ENCODE measurements at places on chromosomes 3 and 15.

GRCh38 chr3:58049143-58049785 is 41.0 kb downstream of the FLNB start:
- DNase-seq = peak; percentile 91

GRCh38 chr3:187735383-187735782 is 9.9 kb downstream of the BCL6 start:
- DNase-seq = no peak

GRCh38 chr3:197003461-197004385 is 25.9 kb downstream of the MELTF start:
- DNase-seq = no peak

DNA sequence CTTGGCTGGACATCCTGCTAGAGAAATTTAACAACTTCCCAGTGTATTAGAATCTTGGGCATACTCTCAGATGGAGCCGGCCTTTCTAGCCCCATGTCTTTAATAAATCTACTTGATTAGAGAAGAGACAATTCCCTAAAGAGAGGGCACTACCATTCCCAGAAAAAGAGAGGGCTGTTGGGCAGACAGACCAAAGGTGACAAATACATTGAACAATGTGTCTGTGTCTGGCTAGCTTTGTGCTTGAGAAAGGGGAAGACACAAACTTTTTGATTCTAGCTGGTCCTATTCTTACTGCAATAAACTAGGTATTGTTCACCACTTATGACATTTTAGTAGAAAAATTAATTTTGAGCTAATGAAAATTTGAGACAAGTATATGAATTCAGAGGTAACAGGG is 57.7 kb downstream of the DUT start:
- DNase-seq = no peak

GRCh38 chr15:57158589-57158988 is 217.7 kb upstream of the CGNL1 start:
- DNase-seq = peak; percentile 44

GRCh38 chr3:9754678-9755077 is 4.9 kb downstream of the OGG1 start:
- DNase-seq = no peak

DNA sequence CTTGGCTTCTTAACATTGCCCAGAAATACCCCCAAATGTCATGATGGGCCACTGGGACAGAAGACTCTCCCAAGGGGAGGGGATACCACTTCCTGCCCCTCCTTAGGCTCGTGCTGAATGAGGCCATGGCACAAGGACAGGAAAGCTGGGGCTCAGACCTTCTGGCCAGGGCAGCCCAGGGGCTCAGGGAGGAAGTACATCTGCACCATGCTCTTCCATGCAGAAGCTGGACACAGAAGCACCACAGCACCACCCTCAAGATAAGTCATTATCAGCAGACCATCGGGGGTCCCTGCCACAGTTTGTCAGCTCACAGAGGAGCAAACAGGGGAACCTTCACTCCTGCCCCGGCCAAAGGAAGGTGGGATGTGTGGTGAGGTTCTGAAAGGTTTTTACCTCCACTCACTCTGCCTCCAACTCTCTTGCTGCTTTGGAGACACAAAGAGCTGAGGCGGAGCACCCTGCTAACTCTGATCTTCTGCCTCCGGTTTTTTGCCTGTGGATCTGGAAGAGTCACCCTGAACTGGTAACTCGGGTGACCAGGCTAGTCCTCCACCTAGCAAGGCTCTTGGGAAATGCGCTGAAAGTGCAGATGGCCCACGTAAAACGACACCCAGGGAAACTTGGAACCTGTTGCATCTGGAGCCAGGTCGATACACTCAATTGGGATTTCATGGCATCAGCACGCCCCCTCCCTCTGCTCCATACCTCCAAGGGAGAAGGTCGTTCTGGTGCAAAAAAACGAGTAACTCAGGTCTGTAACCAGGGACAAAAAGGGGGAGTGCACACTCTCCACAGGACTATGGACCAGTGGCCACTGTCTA is 8.3 kb downstream of the BMF start:
- no peak for DNase-seq

DNA sequence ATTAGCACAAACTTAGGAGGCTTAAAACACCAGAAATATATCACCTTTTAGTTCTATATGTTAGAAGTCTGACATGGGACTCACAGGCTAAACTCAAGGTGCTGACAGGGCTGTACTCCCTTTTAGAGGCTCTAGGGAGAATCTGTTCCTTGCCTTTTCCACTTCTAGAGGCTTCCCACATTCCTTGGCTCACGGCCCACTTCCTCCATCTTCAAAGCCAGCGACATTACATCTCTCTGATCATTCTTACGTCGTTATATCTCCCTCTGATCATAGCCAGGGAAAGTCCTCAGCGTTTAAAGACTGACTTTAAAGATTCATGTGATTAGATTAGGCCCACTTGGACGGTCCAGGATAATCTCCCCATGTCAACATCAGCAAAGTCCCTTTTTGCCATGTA is 166.3 kb downstream of the GREM1 start:
- peak; percentile 75 for DNase-seq

- DNase-seq = peak; percentile 40
These were observed 28.5 kb downstream of the COMMD2 start for GRCh38 chr3:149723781-149724180.

- DNase-seq = peak; percentile 93
These were observed 104.5 kb downstream of the RPLP1 start for GRCh38 chr15:69557020-69557706.

DNA sequence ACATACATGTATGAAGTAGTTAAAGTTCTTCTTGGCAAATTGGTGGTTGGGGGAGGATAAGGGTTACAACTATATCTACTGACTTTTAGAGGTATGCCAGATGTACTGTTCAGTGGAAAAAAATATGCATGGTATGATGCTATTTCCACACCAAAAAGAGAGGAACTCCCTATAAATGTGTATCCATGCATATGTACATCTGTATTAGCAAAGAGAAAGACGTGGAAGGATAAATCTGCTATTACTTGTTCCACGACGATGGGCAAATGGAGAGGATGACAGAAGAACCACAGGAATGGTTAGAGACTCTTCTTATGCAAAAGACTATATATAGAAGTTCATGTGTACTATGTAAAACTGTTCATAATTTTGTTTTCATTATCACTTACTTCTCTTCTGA is 197.6 kb downstream of the RORA start:
- peak; percentile 70 for DNase-seq

DNA sequence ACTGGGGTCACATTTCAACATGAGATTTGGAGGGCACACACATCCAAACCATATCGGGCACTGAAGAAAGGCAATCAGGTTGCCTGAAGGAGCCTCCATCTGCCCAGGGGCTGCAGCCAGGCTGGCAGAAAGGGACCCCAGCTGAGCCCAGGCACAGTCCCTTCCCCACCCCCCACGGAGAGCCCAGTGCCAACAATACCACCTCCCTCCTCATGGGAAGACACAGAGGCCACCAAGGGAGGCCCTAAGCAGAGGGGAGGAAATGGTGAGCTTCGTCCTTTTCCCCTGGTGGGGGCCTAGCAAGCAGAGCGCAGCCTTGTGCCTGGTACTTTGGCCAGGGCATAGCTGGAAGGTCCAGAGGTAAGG is 3.0 kb upstream of the STRA6 start:
- DNase-seq = no peak

DNA sequence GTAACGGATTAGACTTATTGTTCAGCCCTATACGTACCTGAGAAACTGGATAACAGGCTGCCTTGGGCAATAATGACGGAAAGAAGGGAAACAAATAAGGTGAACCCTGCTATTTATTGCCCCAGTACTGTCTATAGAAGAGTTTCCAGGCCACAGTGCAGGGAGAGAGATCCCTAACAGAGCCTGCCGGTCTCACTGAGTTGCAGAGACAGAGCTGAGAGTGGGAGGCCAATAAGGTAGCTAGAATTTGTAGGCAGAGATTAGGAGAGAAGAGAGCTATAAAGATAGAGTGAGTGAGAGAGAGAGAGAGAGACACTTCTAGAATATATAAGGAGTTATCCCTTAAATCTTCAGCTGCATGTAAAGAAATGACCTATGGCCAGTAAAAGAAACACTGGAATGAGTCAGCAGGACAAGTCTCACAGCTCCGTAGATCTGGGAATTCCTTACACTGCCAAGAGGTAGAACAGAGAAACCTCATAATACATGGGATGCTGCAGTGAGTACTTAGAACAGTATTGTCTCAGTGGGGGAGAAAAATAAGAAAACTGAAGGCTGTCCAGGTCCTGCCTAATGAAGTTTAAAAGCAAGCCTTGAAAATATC is 51.8 kb downstream of the ST3GAL6 start:
- peak; percentile 76 for DNase-seq

DNA sequence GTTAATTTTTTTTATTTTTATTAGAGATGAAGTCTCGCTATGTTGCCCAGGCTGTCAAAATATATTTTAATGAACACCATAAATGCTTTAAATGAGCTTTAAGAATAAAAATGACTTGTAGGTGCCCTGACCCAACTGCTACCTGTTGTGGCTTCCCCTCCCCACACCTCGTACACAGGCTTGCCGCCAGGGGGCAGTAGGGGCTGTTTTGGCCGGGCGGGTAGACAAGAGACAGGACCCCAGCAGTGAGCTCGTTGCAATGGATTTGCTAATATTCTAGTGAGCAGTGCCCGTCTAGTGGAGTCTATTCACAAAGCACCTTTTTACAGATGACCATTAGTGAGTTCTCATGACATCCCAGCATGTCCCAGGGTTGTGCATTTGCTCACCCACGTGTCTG is 418.1 kb downstream of the OCA2 start:
- DNase-seq = no peak

DNA sequence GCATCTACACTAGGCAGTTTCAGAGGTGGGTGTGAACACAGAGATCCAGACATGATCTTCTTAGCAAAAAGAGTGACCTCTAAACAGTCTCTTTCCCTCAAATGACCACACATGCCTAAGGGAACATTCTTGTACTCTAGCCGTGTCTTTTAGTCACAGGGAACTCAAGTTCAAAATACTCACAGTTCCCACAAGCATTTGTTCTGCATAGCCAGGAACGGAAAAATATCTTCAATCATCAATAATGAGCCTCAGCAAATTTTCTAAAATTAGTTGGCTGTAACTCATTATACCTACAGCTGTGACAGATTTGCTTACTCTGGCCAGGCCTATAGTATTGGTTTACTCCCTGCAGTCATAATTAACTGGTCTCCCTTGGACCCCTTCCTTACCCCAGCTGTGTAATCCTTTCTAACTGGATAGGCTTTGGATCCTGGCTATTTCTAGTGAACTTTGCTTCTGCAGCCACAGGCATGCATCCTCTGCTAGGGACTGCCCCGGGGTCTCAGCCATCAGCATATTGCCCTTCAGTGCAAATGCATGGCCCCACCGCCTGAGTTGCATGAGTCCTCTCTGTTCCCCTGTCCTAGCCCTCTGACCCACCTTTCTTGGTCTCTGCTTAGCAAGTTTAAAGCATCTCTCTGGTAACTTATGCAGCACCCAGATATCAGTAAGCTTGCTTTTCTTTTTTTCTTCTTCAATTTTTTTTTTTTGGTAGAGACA is 56.0 kb upstream of the HACD2 start:
- DNase-seq = no peak

DNA sequence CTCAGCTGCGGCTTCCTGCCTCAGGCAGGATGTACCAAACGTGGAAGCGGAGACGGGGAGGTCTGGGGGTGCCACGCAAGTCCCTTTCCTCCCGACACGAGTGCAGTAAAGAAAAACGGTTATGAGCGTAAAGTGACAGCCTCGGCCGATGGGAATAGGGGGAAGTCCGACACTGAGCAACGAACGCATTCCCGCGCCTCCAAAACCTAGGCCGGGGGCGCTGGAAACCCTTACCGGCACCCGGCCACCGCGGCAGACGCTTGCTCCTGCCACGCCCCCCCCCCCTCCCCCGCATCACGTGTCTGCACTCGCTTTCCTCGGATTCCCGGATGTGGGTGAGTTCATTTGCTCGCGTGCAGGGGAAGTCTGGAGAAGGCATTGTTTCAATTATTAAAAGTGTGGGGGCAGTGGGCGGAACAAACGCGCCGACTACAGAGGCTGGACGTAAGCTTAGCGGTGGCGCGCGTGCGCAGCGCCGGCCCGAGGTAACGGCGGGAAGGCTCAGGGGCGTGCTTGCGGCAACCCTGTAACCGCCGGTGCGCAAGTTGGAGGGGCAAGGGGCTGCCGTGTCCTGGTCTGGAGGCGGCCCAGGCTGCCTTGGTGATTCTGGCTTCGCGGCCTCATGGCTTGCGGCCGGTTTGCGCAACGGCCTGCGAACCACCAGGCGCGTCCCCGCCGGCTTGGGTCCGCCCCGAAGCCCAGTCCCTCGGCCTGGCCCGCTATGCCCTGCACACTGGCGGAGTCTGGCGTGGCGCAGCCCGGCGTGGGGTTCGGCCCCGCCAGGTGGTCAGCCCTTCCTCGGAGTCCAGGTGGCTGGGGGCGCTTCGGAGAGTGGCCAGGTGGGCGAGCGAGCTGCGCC is at the start of the genes ANAPC13 and CEP63:
TSS of gene ANAPC13 (minus strand) at position 268 of the 859 bp plus-strand sequence. CDS start 3,081 bp downstream, outside the sequence.
TSS of gene CEP63 (plus strand) at position 340 of the 859 bp plus-strand sequence. CDS start 9,264 bp downstream, outside the sequence.
- DNase-seq = peak; percentile 100

DNA sequence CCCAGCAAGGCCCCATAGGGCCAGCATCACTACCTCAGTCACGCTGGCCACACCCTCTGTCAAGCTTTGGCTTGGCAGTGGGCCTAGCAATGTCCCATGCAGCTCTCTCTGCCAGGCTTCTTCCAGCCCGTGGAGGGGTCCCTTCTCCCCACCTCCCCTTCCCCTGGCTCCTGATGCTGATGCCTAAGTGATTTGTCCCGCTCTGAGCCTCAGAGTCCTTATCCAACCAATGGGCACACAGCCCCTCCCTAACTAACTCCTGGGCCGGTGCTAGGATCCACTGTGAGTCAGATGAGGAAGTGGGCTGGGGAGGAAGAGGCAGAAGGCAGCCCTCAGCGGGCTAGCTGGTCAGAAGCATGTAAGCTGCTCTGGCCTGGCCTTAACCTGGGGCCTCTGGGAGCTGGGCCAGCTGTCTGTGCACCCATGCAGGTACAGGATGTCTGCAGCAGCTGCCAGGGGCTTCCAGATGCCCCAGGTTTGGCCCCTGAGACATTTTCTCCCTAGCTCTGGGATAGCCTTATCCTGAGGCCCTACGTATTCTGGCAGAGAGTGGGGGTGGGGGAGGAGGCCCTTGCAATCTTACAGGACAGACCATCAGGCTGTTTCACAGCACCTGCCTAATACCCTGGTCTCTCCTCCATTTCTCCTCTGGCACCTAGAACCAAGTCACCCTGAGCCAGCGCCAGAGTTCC is 740 bp upstream of the ZBTB47 start:
- DNase-seq = peak; percentile 65

DNA sequence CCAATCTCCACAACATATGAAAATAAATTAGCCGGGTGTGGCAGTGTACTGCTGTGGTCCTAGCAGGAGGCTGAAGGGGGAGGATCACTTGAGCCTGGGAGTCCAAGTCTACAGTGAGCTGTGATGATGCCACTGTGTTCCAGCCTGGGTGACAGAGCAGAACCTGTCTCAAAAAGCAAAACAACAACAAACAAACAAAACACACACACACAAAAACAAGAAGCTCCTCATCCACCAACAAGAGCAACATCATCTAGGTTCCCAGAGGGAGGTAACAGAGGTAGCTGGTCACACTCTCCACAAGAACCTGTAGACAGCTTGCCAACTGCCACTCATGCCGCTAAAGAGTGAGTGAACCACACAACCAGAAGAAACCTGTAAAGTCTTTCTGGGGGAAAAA is 34.8 kb downstream of the PTPN9 start:
- no peak for DNase-seq

GRCh38 chr3:143182866-143183664 is 63.5 kb downstream of the CHST2 start:
- DNase-seq = no peak

Measured in fibroblast of skin of abdomen (primary cell).